ENCODE measurements at places on chromosomes 7 and 10.

GRCh38 chr7:74206589-74207120, 3.2 kb upstream of the LAT2 start:
- DNase-seq, result peak; percentile 52

DNA sequence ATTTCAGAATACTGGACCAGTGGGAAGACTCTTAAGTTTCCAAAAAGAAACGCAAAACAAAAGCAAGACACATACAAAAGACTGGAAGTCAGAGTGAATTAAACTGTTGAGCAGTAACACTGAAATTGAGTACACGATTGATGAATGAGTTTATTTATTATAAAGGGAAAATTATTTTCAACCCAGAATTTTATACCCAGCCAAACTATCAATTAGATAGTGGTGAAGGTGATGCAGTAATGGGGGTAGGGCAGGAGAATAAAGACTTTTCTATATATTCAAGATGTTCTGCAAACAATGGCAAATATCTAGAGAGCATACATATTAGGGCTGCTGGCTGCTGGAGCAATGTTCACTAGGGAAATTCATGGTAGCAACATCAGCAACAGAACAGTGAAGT, 143.7 kb upstream of the NPVF start:
- no peak for DNase-seq

- no peak for DNase-seq
These were observed 89.7 kb upstream of the PLPP4 start for GRCh38 chr10:120367341-120367740.

DNA sequence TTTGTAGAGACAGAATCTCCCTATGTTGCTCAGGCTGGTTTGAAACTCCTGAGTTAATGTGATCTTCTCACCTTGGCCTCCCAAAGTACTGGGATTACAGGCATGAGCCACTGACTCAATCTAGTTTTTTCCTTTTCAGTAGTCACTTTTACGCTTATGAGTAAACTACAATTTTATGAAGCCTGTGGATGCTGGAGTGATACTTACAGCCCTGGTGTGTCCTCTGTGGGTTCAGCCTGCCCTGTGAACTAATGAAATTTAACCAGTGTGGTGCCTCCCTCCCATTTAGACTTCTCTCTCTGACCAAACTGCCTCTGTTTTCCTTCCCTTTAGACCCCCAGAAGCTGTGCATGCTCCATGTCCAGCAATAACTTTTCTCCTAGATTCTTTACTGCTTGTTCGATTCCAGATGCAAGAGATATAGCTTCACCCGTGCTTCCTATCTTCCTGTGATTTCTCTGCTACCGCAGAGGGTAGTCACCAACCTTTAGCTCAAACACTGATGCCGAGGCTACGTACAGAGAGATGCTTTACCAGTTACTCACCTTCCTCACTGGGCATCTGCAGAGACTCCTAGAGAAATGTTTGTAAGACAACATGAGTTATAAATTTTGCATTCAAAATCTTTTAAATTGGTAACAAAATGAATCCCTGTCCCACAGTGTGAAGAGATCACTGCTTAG, 90.8 kb downstream of the KIAA1217 start:
- peak; percentile 29 for DNase-seq

DNA sequence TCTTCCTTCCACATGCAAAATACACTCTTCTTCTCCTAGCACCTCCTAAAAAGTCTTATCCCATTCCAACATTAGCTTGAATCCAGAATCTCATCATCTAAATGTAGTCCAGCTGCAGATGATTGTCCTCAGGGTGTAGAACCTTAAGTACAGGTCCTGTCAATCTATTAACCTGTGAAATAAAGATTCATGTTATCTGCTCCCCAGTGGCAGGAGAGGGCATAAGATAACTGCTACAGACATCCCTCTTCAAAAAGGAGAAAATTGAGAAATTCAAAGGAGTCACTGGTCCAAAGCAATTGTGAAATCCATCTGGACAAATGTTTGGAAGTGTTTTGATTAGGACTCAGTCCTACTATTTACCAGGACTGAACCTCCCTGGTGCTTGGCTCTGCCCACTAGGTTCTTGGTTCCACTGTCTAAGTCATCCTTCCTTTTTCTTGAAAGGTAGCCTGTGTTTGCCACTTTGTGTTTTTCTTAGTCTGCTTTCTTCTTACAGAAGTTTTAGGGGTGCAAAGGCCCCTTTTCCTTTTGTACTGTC, 96.2 kb downstream of the ADD3 start:
- DNase-seq, result no peak

Data from mammary epithelial cell (primary cell).